ENCODE measurements at places on chromosomes 5 and 9. TPM values are rescaled to one million over a fixed set of nuclear protein-coding genes. Genes with fewer than 3 reads are reported as not detected.
A peak's percentile ranks its signal among the peaks of the same experiment; 100 is the strongest.

DNA sequence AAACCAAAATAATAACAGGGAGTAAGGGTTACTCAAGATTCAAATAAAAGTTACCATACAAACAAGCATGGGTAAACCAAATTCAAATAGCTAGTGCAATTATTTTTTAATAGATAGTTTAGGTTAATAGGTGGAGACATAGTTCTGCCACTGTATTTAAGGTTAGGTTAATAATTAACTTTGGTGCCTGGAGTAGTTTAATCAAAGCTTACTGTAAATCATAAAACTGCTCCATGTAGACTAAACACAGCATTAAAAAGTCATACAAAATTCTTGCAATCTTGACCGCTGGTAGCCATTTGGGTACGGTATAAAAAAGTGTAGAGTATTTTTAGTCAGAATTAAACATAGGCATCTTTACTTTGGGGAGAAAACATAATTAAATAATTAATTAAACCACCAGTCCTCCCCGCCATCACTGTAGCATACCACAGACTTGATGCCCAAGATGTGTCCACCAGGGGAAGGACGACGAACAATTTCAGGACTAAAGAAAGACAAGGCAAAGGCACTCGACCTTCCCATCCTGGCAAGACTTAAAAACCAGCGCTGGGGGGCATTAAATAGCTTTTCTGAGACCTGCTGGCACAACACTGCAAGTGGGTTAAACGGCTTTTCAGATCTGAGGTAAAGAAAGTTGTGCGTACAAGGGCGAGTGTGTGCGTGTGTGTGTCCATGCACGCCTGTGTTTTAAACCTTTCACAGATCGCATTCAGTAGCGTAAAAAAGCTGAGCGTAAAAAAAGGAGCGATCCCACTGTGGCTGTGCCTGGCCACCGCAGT, 2.9 kb downstream of the SEMA6A start:
- DNase-seq = no peak

DNA sequence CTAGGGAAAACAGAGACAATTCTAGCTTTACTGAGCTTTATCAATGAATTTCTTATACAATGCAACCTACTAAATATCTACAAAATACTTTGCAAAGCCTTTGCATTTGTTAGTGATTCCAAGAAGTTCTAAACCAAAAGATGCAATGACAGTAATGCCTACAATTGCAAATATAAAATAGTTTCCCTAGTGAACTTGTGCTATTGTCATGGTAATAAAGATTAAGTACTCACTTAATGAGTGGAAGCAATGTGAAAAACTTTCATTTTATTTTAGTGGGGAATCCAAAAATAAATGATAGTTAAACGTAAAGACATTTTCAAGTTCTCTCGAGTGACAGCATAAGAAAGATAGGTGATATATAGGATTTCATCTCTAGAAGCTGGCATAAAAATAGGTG, 270.5 kb upstream of the CTNND2 start:
- no peak for DNase-seq

DNA sequence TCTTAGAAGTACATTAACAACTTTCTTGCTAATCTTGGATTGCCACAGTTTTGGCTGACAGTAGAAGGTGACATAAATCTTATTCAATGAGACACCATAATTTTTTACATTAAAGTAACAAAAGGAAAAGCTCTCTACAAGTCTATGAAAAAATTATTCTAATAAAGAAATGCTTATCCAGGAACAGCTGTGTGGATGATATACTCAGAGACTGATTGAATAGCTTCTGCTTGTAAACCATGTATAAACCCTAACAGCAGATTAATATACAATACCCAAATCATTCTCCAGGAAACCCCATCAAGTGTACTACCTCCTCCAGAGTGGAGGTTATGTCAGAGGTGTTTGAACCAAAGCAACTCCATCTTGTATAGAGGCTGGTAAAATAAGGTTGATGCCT, 581.4 kb upstream of the PTGER4 start:
- no peak for DNase-seq

Gene ACOT12
- not detected for total RNA-seq

GRCh38 chr9:97366889-97367288, 45.0 kb upstream of the TDRD7 start:
- DNase-seq = no peak

- DNase-seq = no peak
These were observed 78.0 kb downstream of the ADRB2 start for GRCh38 chr5:148904440-148904839.

DNA sequence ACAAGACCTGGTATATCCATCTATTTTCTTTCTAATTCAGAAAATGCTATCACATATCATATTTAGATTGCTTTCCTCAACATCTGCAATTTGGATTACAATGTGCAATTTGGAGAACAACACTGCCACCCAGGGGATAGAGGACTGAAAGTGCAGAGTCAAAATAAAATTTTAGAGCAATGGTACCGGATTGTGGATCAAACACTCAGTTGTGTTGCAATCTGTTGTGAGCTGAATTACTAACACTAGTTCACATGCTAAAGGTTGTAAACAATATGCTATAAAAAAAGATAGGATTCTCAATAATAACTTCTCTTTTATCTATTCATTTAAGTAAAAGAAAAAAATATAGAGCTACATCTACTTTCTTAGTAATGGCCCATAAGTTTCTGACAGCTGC, 11.9 kb upstream of the SRFBP1 start:
- peak; percentile 66 for DNase-seq

Gene SPATA31E1
- total RNA-seq = not detected

DNA sequence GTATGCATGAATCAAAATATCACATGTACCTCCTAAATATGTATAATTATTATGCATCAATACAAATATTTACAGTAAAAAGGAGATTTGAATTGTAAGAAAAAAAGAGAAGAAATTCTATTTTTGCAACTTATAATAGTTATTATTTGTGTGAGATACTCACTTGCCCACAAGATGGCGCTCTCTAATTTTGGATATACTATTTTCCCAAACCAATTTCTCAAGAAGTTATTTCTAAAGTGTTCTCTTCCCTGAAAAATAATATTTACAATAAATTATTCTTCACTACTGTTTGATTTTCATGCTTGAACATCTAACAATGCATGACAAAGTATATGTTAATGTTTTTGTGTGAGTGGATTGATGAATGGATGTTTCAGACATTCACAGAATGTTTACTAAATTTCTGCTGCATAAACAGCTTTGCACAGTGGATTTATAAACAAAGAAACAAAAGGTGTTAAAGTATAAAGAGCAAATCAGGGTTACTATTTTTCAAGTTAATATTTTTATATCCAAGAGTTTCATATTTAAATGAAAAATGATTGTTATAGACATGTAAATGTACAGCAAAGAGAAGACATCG, 503.4 kb downstream of the PDE4D start:
- DNase-seq = peak; percentile 48

Gene SAXO1
- total RNA-seq = not detected

Gene OR13J1
- total RNA-seq = not detected

DNA sequence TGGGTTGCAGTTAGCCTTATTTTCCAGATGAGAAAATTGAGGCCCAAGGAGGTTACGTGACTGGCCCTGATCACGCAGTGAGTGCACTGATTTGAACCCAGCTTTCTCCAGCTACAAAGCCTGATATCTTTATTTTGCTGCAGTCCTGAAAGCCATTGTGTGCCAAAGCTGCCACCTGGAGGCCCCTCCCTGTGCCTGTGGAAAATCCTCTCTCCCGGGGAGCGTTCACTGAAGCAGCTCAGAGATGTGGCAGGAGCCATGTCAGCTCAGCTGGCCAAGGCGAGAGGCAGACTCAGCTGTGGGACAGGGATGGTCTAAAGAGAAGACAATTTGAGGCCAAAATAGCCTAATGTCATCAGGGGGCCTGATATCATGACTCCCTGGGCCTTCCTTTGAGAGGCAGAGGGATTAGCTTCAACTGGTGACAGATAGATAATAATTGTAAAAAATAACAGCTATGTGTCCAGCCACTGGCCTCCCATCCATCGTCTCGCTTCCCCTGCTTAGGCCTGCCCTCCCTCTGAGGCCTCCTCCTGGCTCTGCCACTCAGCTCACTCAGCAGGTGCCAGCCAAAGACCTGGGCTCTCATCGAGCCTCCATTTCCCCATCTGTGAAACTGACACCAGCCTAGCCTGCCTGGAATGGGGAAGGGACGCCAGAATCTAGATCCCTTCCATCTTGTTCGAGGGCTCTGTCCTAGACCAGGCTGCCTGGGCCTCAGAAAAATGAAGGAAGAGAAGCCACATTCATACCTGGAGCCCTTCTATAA, 74.3 kb upstream of the GGTA1 start:
- no peak for DNase-seq

GRCh38 chr9:15786616-15787015, 233.8 kb downstream of the CCDC171 start:
- no peak for DNase-seq

GRCh38 chr5:80198399-80198798, 57.4 kb downstream of the SERINC5 start:
- DNase-seq = no peak

DNA sequence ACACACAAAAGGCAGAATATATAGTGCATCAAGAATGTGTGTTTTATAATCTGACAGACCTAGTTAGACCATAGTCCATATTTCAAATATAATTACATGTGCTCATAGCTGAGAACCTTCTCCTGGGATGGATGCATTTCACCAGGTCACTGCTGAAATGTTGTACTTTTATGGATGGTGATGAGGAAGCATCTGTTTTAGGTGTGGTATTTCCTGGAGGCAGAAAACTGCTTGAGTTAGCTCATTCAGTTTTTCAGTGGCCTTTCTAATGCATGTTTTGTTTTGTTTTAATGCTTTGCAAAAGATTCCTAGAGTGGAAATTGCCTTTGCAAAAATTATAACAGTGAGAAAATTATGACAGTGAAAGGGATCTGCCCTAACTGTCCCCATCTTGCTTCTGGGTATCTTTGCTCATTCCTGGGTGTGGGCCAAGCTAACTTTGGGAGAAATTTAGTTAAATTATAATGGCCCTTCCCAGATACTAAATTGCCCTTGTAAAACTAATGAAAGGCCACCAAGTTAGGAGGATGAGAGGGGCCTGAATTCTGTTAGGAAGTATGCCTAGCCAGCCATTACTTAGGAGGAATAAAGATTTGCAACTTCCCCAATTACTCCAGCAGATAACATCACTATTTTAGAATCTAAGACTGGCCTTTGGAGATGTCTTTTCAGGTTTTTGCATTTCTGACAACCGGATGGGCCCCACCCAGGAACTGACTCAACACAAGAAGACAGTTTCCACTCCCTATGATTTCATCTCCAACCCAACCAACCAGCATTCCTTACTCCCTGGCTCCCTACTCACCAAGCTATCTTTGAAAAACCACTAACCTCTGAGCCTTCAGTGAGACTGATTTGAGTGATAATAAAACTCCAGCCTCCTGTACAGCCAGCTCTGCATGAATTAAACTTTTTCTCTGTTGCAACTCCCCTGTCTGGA, 7.0 kb upstream of the IL12B start:
- DNase-seq = peak; percentile 63

GRCh38 chr5:342501-343460, 21.3 kb downstream of the AHRR start:
- DNase-seq = no peak

- DNase-seq = no peak
These were observed 7.8 kb downstream of the AIF1L start for GRCh38 chr9:131104016-131104740.

DNA sequence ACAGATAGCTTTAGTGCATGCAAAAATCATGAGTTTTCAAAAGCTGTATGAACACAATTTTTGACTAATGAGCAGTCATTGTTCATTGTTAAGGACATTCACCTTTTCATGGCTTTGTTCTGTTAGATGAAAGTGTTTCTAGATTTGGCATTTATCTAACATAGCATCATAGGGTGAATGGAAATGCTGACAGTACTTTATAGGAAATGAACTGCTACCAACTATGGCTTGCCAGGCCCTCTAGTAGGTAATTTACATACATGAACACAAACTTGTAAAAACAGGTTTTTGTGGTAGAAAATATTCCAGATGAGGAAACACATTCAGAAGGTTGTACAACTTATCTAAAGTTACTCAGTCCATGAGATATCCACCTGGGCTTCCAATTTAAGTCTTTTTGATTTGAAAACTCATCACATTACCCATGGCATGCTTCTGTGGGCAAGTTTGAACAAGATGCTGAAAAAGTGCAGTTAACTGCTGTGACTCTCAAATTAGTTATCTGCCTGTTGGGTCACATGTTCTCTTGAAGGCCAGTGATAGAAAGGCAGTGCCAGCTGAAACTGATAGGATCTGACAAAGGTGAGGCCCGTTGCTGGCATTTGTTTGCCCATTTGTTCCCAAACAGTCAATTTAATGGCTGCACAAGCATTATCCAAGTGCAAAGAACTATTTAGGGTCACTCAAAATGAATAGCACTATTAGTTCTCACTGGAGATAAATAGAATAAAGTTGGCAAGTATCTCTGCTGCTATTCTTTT, 399.1 kb downstream of the MAN2A1 start:
- no peak for DNase-seq

DNA sequence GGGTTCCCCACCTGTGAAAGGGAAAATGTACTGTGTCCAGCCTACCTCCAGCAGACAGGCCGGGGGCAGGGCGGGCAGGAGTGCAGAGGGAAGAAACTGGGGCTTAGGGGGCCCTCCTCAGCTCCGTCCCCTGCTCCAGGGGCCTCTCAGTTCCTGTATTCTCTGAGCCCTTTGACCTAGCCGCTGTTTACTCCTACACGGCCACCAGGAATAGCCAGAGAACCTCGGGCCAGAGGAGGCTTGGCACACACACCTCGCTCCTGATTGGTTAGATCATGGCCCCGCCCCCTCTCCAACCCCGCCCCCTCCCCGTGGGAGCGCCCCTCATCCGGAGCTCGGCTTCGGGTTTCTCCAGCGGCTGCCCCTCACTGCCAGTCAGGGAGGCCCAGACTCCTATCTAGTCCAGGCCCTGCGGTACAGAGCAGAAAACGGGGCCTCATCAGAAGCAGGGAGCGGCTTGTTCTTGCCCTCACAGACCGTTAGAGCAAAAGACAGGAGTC, 2.2 kb downstream of the ST6GALNAC6 start:
- DNase-seq = peak; percentile 90

- no peak for DNase-seq
These were observed 27.1 kb downstream of the NANS start for GRCh38 chr9:98083566-98084183.

Gene TESK1
- 13.0 TPM for total RNA-seq

- peak; percentile 19 for DNase-seq
These were observed 32.1 kb downstream of the TRMO start for GRCh38 chr9:97889941-97890887.

GRCh38 chr5:9358961-9359685, 186.8 kb downstream of the SEMA5A start:
- peak; percentile 51 for DNase-seq

GRCh38 chr5:167864801-167865200, 426.6 kb upstream of the WWC1 start:
- no peak for DNase-seq

Measured in fibroblast of villous mesenchyme (primary cell).